ENCODE measurements at places on chromosomes 16 and 17. TPM values are rescaled to one million over a fixed set of nuclear protein-coding genes. Genes with fewer than 3 reads are reported as not detected.

CRYM gene
- total RNA-seq, result 1.6 TPM

YBX2 gene
- 1.0 TPM for total RNA-seq

CSH1 gene
- total RNA-seq, result not detected

CES1 gene
- 4.9 TPM for total RNA-seq

TNS4 gene
- not detected for total RNA-seq

PPP1R27 gene
- total RNA-seq, result 976 TPM

MPO gene
- 0.38 TPM for total RNA-seq

TIGD7 gene
- total RNA-seq, result 6.6 TPM

TMC8 gene
- 1.0 TPM for total RNA-seq

SOCS1 gene
- 8.4 TPM for total RNA-seq

KCNJ18 gene
- not detected for total RNA-seq

SLC6A2 gene
- not detected for total RNA-seq

PRSS33 gene
- total RNA-seq, result not detected

COL1A1 gene
- 25.8 TPM for total RNA-seq

BRICD5 gene
- total RNA-seq, result 3.0 TPM

QPRT gene
- 2.8 TPM for total RNA-seq

GFER gene
- total RNA-seq, result 27.2 TPM

NEUROD2 gene
- not detected for total RNA-seq

LRRC59 gene
- total RNA-seq, result 41.4 TPM

ASGR1 gene
- not detected for total RNA-seq

ITGA2B gene
- 0.08 TPM for total RNA-seq

CES5A gene
- not detected for total RNA-seq

NEK8 gene
- 1.5 TPM for total RNA-seq

PTX4 gene
- 0.26 TPM for total RNA-seq

AMFR gene
- total RNA-seq, result 270 TPM

RAB37 gene
- total RNA-seq, result 0.62 TPM

G6PC1 gene
- not detected for total RNA-seq

SLC13A2 gene
- total RNA-seq, result not detected

TAC4 gene
- not detected for total RNA-seq

KRT20 gene
- total RNA-seq, result not detected

TEKT5 gene
- total RNA-seq, result not detected

NPIPB6 gene
- total RNA-seq, result not detected

CD19 gene
- 0.32 TPM for total RNA-seq

TPSG1 gene
- not detected for total RNA-seq

SYT17 gene
- total RNA-seq, result 0.52 TPM

TBC1D3K gene
- not detected for total RNA-seq

ABCC12 gene
- total RNA-seq, result 0.34 TPM

CCL7 gene
- total RNA-seq, result not detected

All from psoas muscle (tissue), 8 donors.